Activated T-helper 1 cell treated with anti-CD3 and anti-CD28 coated beads, Interleukin-12 subunit alpha, Interleukin-12 subunit beta, Interleukin-2, Interleukin-4 antibody, amounts not matched to agents 30 ng/mL and 10 ng/mL and 1 ng/mL, durations not matched to agents 14 hours and 24 hours and 36 hours (primary cell): ENCODE measurements at places on chromosomes 7 and 10. TPM values are rescaled to one million over a fixed set of nuclear protein-coding genes. Genes with fewer than 3 reads are reported as not detected.

GRCh38 chr10:84267503-84268126, 22.8 kb downstream of the RGR start:
- DNase-seq: peak; percentile 62

- no peak for DNase-seq
Observed at GRCh38 chr7:143906895-143907294, 4.9 kb upstream of the TCAF1 start.

- DNase-seq: no peak
Observed at GRCh38 chr7:34320412-34320811, 337.6 kb upstream of the NPSR1 start.

- no peak for DNase-seq
Observed at GRCh38 chr10:4596951-4597350, 229.1 kb upstream of the AKR1E2 start.

GRCh38 chr10:101065481-101066145, 3.8 kb downstream of the KAZALD1 start:
- DNase-seq: no peak

DNA sequence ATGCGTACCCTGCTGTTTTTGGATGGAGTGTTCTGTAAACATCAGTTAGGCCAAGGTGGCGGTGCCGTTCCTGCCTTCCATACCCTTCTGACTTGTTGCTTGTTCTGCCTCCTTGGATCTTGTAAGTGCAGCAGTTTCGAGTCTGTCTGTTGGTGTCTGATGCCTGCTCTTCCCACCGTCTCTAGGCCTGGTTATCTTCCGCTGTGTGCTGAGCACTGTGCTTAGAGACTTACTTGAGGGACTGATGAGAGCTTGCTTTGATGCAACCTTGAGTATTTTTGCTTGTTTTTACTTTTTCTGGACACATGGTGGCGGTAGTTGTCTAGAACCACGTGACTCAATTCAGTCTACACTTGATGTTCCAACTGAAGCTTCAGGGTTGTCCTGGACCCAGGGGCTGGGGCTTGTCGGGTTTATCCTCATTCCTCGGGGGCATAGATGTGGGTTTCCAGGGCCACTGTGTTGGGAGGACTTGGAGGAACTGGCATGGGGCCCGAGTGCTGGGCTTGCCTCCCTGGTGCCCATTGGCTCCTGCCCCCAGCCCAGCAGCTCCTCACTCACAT, 14.4 kb upstream of the SPRN start:
- no peak for DNase-seq

DNA sequence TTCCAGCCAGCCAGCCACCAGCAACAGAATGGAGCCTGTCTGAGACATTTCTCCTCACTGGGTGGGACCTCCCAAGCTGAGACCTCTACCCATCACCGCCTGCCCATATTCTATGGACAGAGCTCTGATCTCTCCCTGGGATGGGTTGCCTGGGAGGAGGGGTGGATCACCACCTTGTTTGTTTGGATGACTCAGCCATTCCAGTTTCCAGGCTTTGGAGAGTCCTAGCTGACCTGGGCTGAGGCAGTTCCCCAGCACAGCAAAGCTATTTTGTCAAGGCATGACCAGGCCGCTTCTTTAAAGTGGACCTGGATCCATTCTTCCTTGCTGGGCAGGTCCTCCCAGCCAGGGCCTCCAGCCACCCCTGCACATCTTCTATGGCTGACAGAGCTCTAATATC, 982.3 kb downstream of the DNAJB9 start:
- DNase-seq: no peak

- no peak for DNase-seq
Observed at GRCh38 chr10:71399946-71400345, 3.2 kb downstream of the CDH23 start.

DNA sequence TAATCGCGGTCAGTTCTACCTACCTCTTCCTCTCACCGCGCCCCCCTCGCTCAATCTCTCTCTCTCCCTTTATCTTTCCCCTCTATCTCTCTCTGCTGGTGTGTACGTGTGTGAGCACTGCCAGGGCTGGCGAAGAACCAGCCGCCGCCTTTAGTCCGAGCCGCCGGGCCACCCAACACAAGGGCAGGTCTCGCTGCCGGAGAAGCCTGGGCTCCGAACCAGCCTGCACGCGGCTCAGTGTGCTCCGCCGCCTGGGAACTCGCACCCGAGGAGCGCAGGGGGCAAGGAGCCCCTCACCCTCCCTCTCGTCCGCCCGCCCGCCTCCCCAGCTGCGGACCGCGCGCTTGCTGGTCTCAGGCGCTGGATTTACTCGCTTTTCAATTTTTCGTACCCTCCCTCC, 1.7 kb downstream of the NXPH1 start:
- DNase-seq: no peak

GRCh38 chr7:24709051-24709450, 48.2 kb downstream of the GSDME start:
- DNase-seq: no peak

The IL2RA gene
- total RNA-seq: 1,237 and 1,254 TPM in 2 replicates

The CTAGE15 gene
- total RNA-seq: 0.91 and 2.9 TPM in 2 replicates

The STRIP2 gene
- total RNA-seq: 74.0 and 79.4 TPM in 2 replicates

The DENND2A gene
- total RNA-seq: not detected in 2 replicates

The IKZF1 gene
- 324 and 329 TPM in 2 replicates for total RNA-seq

The NPFFR1 gene
- total RNA-seq: not detected in 2 replicates
